ENCODE measurements at places on chromosomes 3 and 15.
A peak's percentile ranks its signal among the peaks of the same experiment; 100 is the strongest.

DNA sequence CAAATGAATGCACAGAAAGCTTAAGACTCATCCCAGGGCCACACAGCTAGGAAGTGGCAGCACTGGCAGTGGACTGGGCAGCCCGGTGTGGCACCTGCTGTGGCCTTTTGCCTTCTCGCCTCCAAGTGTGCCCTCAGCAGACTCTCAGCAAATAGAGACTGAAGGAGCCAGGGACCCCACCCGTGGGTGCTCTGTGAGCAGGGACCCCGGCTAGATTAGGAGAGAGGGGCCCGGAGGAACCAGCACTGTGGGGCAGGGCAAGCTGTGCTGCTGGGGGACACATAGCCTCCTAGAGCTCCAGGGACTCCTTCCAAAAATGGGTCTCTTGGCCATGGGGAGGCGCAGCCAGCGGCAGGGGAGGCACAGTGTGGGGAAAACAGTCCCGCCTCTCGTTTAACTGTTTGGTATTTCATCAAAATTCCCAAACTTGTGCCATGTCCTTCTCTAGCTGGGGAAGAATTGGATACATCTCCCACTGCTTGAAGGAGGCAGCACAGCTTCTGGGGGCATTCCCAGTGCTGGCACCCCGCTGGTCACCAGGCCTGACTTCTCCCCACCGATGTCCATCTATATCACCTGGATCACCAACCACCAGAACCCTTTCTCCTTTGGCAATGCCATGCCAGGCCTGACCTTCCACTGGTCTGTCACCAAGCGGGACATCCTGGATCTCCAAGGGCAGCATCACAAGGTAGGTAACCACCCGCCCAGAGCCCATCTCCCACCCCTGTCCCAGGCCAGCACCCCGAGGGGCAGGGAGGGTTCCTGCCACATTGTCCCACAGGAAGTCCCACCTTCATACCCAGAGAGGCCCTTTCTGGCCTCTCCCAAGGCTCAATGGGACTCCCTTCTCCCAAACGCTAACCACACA is 12.0 kb upstream of the TXNRD3 start:
- H3K27me3 ChIP-seq, result no peaks in the 10 kb centered on the region
- H3K4me1 ChIP-seq, result no peaks in the 10 kb centered on the region
- H3K27ac ChIP-seq, result no peak overlapping the region
- DNase-seq, result no peak
- no peak overlapping the region for H3K4me3 ChIP-seq

DNA sequence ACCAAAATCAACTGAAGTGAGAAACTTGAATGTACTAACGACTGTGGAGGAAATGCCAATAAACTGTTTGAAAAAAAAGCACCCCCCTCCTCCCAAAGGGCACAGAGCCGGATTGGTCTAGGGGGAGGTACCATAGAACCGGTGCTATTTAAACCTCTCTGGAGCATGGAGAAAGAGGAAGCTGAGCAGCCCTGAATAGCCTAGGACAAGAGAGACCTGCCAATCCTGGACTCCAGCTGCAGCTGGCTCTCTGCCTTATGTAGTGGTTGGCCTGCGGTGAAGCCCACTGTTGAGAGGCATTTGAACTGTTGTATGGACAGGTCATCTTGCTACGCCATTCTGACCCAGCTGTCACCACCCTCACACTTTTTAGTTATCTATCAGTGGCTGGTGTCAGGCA is 1.5 kb upstream of the SH3GL3 start:
- H3K27me3 ChIP-seq, result no peaks in the 10 kb centered on the region
- no peaks in the 10 kb centered on the region for H3K36me3 ChIP-seq
- DNase-seq, result no peak
- H3K4me3 ChIP-seq, result no peak overlapping the region

GRCh38 chr3:64039981-64040733 is 16.9 kb upstream of the PSMD6 start:
- no peak overlapping the region for H3K27ac ChIP-seq
- no peak overlapping the region for H3K4me3 ChIP-seq
- no peaks in the 10 kb centered on the region for H3K4me1 ChIP-seq
- DNase-seq, result no peak
- no peaks in the 10 kb centered on the region for H3K36me3 ChIP-seq
- no peaks in the 10 kb centered on the region for H3K27me3 ChIP-seq

DNA sequence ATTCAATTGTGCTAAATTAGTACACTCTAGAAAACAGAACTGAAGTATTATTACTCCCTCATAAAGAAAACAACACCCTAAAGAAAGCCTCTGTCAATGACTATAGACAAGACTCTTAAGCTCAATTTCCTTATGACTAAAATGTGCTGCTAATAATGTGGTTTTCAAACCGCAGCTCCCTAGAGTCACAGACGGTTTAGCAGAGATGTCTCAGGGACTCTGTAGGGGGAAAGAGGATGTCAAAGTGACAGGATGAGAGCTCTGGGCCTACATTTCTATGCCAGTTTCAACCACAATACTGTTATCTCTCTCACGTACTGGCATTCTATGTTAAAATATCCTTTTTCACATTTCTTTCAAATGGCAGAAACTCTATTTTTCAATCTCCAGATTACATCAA is 37.6 kb upstream of the WDR49 start:
- H3K27ac ChIP-seq, result no peak overlapping the region
- no peaks in the 10 kb centered on the region for H3K27me3 ChIP-seq
- H3K36me3 ChIP-seq, result peaks cover 80% of the 10 kb centered on the region

- no peaks in the 10 kb centered on the region for H3K36me3 ChIP-seq
- H3K27ac ChIP-seq, result no peak overlapping the region
- no peaks in the 10 kb centered on the region for H3K4me1 ChIP-seq
- DNase-seq, result no peak
- no peaks in the 10 kb centered on the region for H3K27me3 ChIP-seq
These were observed 37.3 kb upstream of the KLHL6 start for GRCh38 chr3:183592821-183593220.

GRCh38 chr15:81047928-81048327 is 47.2 kb downstream of the TLNRD1 start:
- DNase-seq, result no peak
- no peak overlapping the region for H3K4me3 ChIP-seq
- no peaks in the 10 kb centered on the region for H3K36me3 ChIP-seq
- H3K4me1 ChIP-seq, result no peaks in the 10 kb centered on the region
- no peak overlapping the region for H3K27ac ChIP-seq

- H3K27ac ChIP-seq, result no peak overlapping the region
- H3K27me3 ChIP-seq, result no peaks in the 10 kb centered on the region
- peaks cover under 1% of the 10 kb centered on the region for H3K36me3 ChIP-seq
- H3K4me1 ChIP-seq, result peaks cover 69% of the 10 kb centered on the region
- no peak for DNase-seq
- H3K4me3 ChIP-seq, result no peak overlapping the region
These were observed 6.7 kb downstream of the COPS2 start for GRCh38 chr15:49148727-49149126.

DNA sequence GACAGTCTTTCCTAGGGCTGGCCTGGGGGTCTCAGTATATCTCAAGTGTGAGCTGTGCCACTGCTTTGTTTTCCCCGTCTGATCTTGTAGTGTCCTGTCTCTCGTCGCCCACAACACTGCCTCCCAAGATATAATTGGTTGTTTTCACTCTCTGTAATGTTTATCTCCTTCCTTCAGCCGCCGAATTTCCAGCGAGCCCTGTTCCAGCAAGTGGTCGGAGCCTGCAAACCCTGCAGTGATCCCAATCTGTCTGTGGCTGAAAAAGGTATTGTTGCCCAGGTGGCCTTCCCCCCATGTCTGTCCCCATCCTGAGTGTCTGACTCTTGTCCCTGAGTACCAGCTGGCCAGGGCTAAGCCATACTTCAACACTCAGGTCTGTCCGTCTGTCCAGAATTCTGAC is 9.5 kb upstream of the MANF start:
- H3K4me3 ChIP-seq, result no peak overlapping the region
- H3K36me3 ChIP-seq, result no peaks in the 10 kb centered on the region
- no peak overlapping the region for H3K27ac ChIP-seq
- no peaks in the 10 kb centered on the region for H3K27me3 ChIP-seq
- DNase-seq, result no peak
- H3K4me1 ChIP-seq, result no peaks in the 10 kb centered on the region

DNA sequence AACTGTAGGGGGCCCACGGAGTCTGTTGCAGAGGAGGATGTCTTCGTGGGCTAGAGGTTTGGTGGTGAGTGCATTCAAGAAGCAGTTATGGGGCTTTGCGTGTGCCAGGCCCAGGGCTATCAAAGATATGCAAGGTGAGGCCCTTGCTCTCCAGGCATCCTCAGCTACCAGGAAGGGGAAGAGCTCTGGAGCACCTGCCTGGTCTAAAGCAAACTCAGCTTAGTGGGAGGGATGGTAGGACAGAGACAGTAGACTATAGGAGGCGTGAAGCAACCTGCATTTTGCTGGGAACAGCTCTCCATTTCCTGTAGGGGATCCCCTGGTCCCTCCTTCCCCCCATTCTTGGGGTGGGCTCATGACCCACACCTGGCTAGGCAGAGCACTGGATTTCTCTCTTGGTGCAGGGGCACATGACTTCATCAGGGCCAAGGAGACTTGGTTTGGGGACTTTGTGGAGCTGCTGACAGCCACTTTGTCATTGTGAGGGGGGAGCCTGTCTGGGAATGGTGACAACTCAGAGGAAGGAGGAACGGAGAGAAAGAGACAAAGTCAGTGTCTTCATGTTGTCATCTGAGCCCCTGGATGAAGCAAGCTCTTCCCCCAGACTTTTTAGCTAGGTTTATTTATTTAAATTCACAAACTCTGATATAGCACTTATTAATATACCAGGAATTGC is 8.6 kb upstream of the EEFSEC start:
- no peak for DNase-seq
- no peak overlapping the region for H3K27ac ChIP-seq
- no peak overlapping the region for H3K4me3 ChIP-seq
- H3K36me3 ChIP-seq, result no peaks in the 10 kb centered on the region
- no peaks in the 10 kb centered on the region for H3K4me1 ChIP-seq
- H3K27me3 ChIP-seq, result no peaks in the 10 kb centered on the region

- no peaks in the 10 kb centered on the region for H3K36me3 ChIP-seq
- H3K27me3 ChIP-seq, result no peaks in the 10 kb centered on the region
- H3K4me1 ChIP-seq, result peaks cover 17% of the 10 kb centered on the region
- H3K27ac ChIP-seq, result no peak overlapping the region
- no peak for DNase-seq
These were observed 31.9 kb upstream of the SPTSSB start for GRCh38 chr3:161403251-161403650.

- no peak overlapping the region for H3K4me3 ChIP-seq
- DNase-seq, result no peak
- no peaks in the 10 kb centered on the region for H3K27me3 ChIP-seq
- peaks cover 27% of the 10 kb centered on the region for H3K4me1 ChIP-seq
These were observed 6.8 kb downstream of the IL17RE start for GRCh38 chr3:9909221-9910013.

DNA sequence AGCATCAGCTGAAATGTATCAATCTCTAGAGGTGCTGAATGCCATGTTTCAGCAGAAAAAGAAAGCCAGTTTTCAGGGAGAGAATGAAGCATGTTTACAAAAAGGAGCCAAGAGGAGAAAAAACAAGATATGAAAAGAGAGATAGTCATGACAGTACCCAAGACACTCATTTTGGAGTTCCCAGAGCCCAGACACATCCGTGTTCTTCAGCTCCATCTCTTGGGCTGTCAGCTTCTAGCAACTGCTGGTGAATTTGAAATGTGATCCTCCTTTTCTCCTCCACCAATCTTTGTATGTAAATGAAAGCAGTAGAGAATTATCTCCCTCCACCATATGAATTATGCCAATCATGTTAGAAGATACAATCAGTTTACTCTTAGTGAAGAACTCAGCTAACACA is 93.0 kb upstream of the SLC25A36 start:
- H3K36me3 ChIP-seq, result no peaks in the 10 kb centered on the region
- no peak overlapping the region for H3K4me3 ChIP-seq
- no peaks in the 10 kb centered on the region for H3K27me3 ChIP-seq
- H3K27ac ChIP-seq, result no peak overlapping the region

- peaks cover 22% of the 10 kb centered on the region for H3K4me1 ChIP-seq
- H3K27ac ChIP-seq, result peak overlapping the region; percentile 33
- no peak for DNase-seq
- no peaks in the 10 kb centered on the region for H3K36me3 ChIP-seq
- no peak overlapping the region for H3K4me3 ChIP-seq
- no peaks in the 10 kb centered on the region for H3K27me3 ChIP-seq
These were observed 101.4 kb downstream of the FNDC3B start for GRCh38 chr3:172140499-172141391.

DNA sequence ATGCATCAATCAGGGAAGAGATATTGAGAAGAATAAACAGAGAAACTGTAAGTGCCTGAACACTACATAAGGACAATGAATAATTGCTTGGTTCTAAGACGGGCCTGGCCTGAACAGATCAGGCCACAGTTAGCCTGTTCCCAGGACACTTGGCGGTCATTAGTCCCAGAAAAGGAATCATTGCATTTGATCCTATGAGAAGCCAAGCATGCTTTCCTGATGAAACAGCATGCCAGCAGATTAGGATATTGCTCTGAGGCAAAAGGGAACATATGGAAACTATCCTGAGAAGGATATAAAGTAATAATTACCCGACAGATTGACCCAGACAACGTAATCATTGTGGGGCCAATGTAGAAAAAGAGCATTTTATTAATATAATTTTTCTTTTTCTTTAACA is 51.9 kb downstream of the STRIT1 start:
- no peak for DNase-seq
- no peak overlapping the region for H3K27ac ChIP-seq
- H3K27me3 ChIP-seq, result no peaks in the 10 kb centered on the region
- H3K4me3 ChIP-seq, result no peak overlapping the region

GRCh38 chr15:97991972-97992541 is 31.6 kb downstream of the ARRDC4 start:
- H3K27me3 ChIP-seq, result no peaks in the 10 kb centered on the region
- no peak overlapping the region for H3K4me3 ChIP-seq
- H3K36me3 ChIP-seq, result no peaks in the 10 kb centered on the region
- no peaks in the 10 kb centered on the region for H3K4me1 ChIP-seq
- no peak for DNase-seq

GRCh38 chr15:25641361-25641760 is 202.5 kb upstream of the UBE3A start:
- H3K27ac ChIP-seq, result no peak overlapping the region
- no peak overlapping the region for H3K4me3 ChIP-seq
- no peaks in the 10 kb centered on the region for H3K27me3 ChIP-seq
- no peaks in the 10 kb centered on the region for H3K4me1 ChIP-seq

- H3K4me3 ChIP-seq, result no peak overlapping the region
- H3K4me1 ChIP-seq, result peaks cover 6% of the 10 kb centered on the region
- DNase-seq, result no peak
These were observed 16.3 kb upstream of the TRPM7 start for GRCh38 chr15:50702762-50703334.

DNA sequence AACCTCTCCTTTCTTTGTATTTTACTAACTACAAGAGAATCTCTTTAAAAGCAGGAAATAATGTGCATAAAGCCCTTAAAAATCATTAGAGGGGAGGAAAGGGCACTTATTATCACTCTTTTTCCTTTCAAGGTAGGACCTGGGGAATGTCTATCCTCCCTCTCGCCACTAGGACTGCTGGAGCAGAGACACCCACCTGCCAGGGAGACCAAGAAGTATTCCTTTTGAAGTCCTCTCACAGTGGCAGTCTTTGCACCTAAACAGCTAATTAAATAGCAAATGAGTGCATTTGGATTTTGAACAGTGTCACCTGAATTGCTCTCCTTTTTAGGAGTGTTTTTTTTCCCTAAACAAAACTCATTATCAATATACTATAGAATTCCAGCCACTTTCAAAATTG is 874.1 kb downstream of the ZPLD1 start:
- no peak overlapping the region for H3K27ac ChIP-seq
- no peak for DNase-seq
- no peaks in the 10 kb centered on the region for H3K27me3 ChIP-seq
- no peaks in the 10 kb centered on the region for H3K4me1 ChIP-seq
- no peaks in the 10 kb centered on the region for H3K36me3 ChIP-seq

Measured in esophagus squamous epithelium (tissue), 5 donors.